ENCODE measurements at places on chromosomes 16 and 17.

- DNase-seq: no peak
These were observed 35.8 kb upstream of the PITPNM3 start for GRCh38 chr17:6592173-6592572.

DNA sequence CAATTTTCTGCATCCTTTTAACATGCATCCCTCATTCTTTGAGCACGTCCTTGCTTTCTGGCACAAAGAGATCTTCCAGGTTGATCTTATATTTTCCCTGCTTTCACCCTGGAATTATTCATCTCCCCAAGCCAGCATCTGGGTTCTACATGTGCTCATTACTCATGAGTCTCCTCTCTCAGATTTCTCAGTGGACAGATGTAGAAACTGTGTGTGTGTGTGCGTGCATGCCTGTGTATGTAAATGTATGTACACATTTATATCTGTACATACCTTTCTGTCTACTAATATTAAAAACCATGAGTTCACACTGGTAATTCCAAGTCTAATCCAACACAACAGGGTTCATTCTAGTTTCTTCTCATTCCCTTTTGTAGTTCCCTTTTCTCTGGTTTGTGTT is 41.9 kb upstream of the NSRP1 start:
- DNase-seq: no peak

DNA sequence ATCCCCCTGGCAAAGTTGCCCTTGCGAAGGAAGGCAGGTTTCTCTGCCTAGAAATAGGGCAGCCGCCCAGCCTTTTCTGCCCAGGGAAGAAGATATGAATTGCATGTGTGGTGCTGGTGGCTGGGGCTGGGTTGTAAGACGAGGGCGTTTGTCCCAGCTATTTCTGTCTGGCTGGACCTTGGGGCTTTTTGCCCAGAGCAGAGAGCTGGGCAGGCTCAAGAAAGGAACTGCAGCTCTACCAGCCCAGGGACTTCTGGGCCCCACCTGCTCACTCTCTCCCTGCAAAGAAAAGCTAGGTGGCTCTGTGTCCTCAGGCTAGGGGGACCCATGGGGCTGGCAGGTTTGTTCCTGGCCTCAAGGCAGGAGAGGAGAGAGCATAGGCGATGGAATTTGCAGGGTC is 586 bp downstream of the CACNG1 start:
- DNase-seq: no peak

DNA sequence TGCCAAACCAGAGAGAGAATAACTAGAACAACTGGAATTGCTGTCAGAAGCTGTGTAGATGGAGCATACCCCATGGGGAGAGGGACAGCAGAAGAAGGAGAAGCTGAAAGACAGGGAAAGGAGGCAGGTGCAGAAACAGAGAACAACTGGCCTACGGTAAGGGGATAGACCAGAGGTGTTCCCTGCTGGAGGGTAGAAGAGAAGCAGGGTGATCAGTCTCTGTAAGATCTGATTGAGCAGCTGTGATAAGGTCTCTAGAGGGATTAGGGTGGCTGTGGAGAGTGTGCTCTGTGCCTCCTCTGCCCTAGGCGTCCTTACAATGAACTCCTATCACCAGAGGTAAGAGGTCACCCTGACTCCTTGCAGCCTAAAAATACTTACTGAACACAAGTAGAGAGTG is 30.4 kb upstream of the HS3ST3B1 start:
- no peak for DNase-seq

DNA sequence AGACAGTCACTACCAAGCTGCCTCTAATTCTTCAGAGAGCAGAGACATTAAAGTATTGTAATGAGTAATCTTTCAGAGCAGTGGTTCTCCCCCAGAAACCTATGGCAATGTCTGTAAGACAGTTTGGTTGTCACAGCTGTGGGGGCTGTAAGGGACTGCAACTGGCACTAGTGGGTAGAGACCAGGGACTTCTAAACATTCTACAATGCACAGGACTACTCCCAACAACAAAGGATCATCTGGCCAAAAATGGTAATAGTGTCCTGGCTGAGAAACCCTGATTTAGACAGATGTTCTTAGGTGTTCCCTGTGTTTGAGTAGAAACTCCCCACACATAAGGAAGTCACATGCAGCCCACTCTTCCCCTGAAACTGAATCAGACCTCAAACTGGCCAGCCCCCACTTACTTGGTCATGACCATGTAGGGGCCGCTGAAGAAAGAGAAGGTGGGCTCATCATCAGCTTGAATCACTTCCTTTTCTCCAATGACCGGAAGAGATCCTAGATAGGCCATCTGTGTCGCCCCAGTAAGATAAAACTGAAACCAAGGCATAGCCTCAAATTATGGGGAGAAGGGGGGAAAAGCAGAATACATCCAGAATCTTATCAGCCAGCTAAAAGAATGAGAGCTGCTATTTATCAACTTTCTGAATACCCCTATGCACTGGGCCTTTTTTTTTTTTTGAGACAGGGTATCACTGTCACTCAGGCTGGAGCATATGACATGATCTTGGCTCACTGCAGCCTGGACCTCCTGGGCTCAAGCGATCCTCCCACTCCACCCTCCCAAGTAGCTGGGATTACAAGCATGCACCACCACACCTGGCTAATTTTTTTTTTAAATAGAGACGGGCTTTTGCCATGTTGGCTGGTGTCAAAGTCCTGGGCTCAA is 75.8 kb downstream of the TEX14 start:
- DNase-seq: no peak

Data from SW 1271 (cell line).